Vagina (tissue), 2 donors: ENCODE measurements at places on chromosomes 13 and 19.

DNA sequence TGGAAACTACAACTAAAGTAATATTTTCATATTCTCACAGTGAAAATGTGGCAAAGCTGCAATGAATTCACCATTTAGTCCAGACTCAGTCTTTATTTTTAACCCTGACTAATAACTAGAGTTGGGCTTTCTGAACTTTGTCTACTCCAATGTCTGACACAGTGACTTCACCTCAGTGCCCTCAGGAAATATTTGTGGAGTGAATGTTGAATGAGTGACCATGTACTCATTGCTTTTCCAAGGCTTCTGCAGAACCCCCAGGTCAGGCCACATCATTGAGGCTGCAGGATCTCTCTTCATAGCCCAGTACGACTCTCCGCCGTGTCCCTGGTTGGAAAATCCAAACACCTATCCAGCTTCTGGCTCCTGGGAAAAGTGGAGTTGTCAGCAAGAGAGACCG is 1.8 kb downstream of the ZNF175 start:
- no peaks in the 10 kb centered on the region for H3K27me3 ChIP-seq
- no peak for DNase-seq
- peaks cover 14% of the 10 kb centered on the region for H3K36me3 ChIP-seq
- no peak overlapping the region for H3K27ac ChIP-seq
- no peak overlapping the region for H3K4me3 ChIP-seq

- no peaks in the 10 kb centered on the region for H3K36me3 ChIP-seq
- H3K4me1 ChIP-seq, result peaks cover 27% of the 10 kb centered on the region
- H3K27me3 ChIP-seq, result no peaks in the 10 kb centered on the region
- no peak overlapping the region for H3K27ac ChIP-seq
These were observed 626.9 kb downstream of the EFNB2 start for GRCh38 chr13:105908586-105908985.

- H3K4me1 ChIP-seq, result peaks cover 40% of the 10 kb centered on the region
- H3K27ac ChIP-seq, result no peak overlapping the region
- no peaks in the 10 kb centered on the region for H3K27me3 ChIP-seq
- no peak for DNase-seq
These were observed 3.9 kb upstream of the PLPP2 start for GRCh38 chr19:294946-295686.

GRCh38 chr19:14081797-14082674 is 3.5 kb downstream of the C19orf67 start:
- peaks cover 25% of the 10 kb centered on the region for H3K4me1 ChIP-seq
- no peaks in the 10 kb centered on the region for H3K36me3 ChIP-seq

DNA sequence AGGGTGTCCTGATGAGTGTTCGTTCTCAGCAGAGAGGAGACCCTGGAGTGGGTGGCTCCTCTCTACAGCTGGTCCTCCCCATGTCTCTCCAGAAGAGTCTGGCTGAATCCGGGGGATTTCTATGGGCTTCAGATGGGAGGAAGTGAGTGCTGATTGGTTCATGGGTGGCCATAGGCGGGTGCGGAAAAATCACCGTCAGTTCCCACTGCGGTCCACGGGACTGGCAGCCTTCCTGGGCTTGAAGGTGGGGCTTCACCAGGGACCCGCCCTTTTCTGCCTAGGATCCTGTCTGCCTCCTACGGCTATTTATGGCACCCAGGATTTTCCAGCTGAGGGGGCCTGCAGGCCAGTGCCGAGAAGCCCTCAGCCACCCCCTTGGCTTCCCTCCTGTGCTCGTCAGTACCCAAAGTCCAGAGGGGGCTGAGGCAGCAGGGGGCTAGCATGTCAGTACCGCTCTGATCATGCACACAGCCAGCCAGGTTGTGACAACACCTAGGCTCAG is 18.4 kb downstream of the CPB2 start:
- H3K27me3 ChIP-seq, result no peaks in the 10 kb centered on the region
- no peaks in the 10 kb centered on the region for H3K4me1 ChIP-seq
- H3K36me3 ChIP-seq, result no peaks in the 10 kb centered on the region
- H3K4me3 ChIP-seq, result no peak overlapping the region
- DNase-seq, result no peak
- no peak overlapping the region for H3K27ac ChIP-seq

GRCh38 chr19:51737924-51738323 is 13.8 kb downstream of the FPR1 start:
- H3K27me3 ChIP-seq, result no peaks in the 10 kb centered on the region
- H3K4me3 ChIP-seq, result no peak overlapping the region
- no peaks in the 10 kb centered on the region for H3K4me1 ChIP-seq
- H3K36me3 ChIP-seq, result no peaks in the 10 kb centered on the region

GRCh38 chr13:21516805-21517204 is 57.7 kb upstream of the ZDHHC20 start:
- no peaks in the 10 kb centered on the region for H3K27me3 ChIP-seq
- no peak overlapping the region for H3K4me3 ChIP-seq
- DNase-seq, result no peak
- no peak overlapping the region for H3K27ac ChIP-seq

DNA sequence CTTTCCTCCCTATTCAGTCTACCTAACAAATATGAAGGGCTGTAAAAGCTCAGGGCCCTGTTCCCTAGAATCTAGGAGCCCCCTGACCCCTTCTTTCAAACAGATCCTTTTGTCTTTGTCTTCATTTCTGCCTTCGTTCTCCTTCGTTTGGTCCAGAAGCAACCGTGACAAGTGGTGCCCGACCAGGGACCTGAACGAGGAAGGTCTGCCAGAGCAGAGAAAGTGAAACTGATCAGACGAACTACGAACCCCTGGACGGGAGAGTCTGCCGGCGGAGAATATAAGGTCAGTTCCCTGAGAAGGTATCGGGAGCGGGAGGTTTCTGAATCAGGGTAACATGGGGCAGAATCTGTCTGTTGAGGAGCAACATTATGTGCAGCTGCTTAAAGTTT is 751 bp downstream of the ERVK3-1 start:
- DNase-seq, result no peak
- no peaks in the 10 kb centered on the region for H3K36me3 ChIP-seq
- H3K4me1 ChIP-seq, result peaks cover 15% of the 10 kb centered on the region
- no peaks in the 10 kb centered on the region for H3K27me3 ChIP-seq

GRCh38 chr13:53041968-53042516 is 13.4 kb downstream of the OLFM4 start:
- H3K36me3 ChIP-seq, result no peaks in the 10 kb centered on the region
- no peaks in the 10 kb centered on the region for H3K27me3 ChIP-seq
- H3K4me3 ChIP-seq, result no peak overlapping the region
- H3K27ac ChIP-seq, result no peak overlapping the region
- H3K4me1 ChIP-seq, result peaks cover 26% of the 10 kb centered on the region
- no peak for DNase-seq

GRCh38 chr19:16721051-16721450 is 1.4 kb downstream of the NWD1 start:
- no peak for DNase-seq
- no peaks in the 10 kb centered on the region for H3K36me3 ChIP-seq
- peaks cover 16% of the 10 kb centered on the region for H3K4me1 ChIP-seq
- H3K27me3 ChIP-seq, result no peaks in the 10 kb centered on the region
- no peak overlapping the region for H3K27ac ChIP-seq

GRCh38 chr13:48318821-48319511 is 15.4 kb downstream of the RB1 start:
- no peak overlapping the region for H3K27ac ChIP-seq
- DNase-seq, result no peak
- no peaks in the 10 kb centered on the region for H3K27me3 ChIP-seq
- H3K4me1 ChIP-seq, result peaks cover 6% of the 10 kb centered on the region
- peak overlapping the region; percentile 16 for H3K4me3 ChIP-seq
